ENCODE measurements at places on chromosomes 4 and X. TPM values are rescaled to one million over a fixed set of nuclear protein-coding genes. Genes with fewer than 3 reads are reported as not detected.

The ADH1B gene
- 0.29 TPM for total RNA-seq

The GRID2 gene
- total RNA-seq: 0.69 TPM

The CCKAR gene
- 2.7 TPM for total RNA-seq

The TMSB15C gene
- 15.5 TPM for total RNA-seq

The DNAJB14 gene
- total RNA-seq: 41.7 TPM

The SYAP1 gene
- total RNA-seq: 59.0 TPM

GRCh38 chr4:8332038-8332857 is 62.7 kb downstream of the HTRA3 start:
- peaks cover 4% of the 10 kb centered on the region for H3K4me1 ChIP-seq
- peaks cover 4% of the 10 kb centered on the region for H3K36me3 ChIP-seq
- DNase-seq: no peak

- no peak for DNase-seq
- H3K27me3 ChIP-seq: no peaks in the 10 kb centered on the region
These were observed 521.2 kb downstream of the MID1IP1 start for GRCh38 chrX:39322496-39322895.

GRCh38 chr4:128835498-128836222 is 26.2 kb downstream of the JADE1 start:
- DNase-seq: no peak
- peaks cover 28% of the 10 kb centered on the region for H3K4me1 ChIP-seq
- H3K27me3 ChIP-seq: no peaks in the 10 kb centered on the region
- H3K4me3 ChIP-seq: no peak overlapping the region
- H3K27ac ChIP-seq: no peak overlapping the region

- H3K4me3 ChIP-seq: no peak overlapping the region
- H3K27ac ChIP-seq: no peak overlapping the region
- H3K36me3 ChIP-seq: peaks cover 25% of the 10 kb centered on the region
- H3K27me3 ChIP-seq: no peaks in the 10 kb centered on the region
These were observed 28.2 kb downstream of the ANXA5 start for GRCh38 chr4:121668368-121669162.

GRCh38 chr4:26873391-26874026 is 12.9 kb downstream of the STIM2 start:
- no peak overlapping the region for H3K27ac ChIP-seq
- no peak for DNase-seq
- peaks cover 9% of the 10 kb centered on the region for H3K36me3 ChIP-seq

- peaks cover 37% of the 10 kb centered on the region for H3K4me1 ChIP-seq
- no peak for DNase-seq
- peak overlapping the region; percentile 44 for H3K4me3 ChIP-seq
- peaks cover 4% of the 10 kb centered on the region for H3K27me3 ChIP-seq
- H3K36me3 ChIP-seq: no peaks in the 10 kb centered on the region
These were observed 60.9 kb downstream of the LEF1 start for GRCh38 chr4:108107729-108108382.

DNA sequence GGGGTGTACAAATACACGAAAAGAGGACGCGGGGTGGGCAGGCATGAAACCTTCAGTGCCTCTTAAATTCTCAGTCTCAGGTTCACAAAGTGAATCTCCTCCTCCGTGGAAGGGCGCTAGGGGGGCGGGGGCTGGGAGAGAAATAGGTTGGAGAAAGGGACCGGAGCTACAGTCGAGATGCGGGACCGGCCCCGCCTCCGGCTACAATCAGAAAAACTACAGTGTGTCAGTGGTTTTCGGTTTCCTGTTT is 3.4 kb downstream of the MAML3 start:
- H3K4me3 ChIP-seq: peak overlapping the region; percentile 98
- no peaks in the 10 kb centered on the region for H3K36me3 ChIP-seq
- H3K4me1 ChIP-seq: peaks cover 39% of the 10 kb centered on the region
- no peaks in the 10 kb centered on the region for H3K27me3 ChIP-seq

DNA sequence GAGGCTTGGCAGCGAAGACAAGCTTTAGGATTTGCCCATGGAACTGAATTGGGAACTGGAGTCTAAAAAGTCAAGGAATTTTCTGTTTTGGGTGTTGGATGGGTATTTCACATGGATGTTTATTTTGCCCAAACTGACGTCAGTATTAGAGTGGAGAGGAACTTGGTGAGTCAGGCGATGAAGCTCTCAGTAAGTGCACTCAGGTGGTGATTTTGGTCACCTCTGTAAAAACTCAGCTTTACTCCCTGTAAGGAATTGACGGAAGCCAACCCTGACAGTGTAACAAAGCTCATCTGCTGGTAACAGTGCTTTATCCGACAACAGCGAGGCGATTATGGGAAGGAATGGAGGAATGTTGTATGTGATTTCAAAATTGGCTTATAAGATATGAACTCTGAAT is 77.0 kb upstream of the PGRMC2 start:
- H3K4me1 ChIP-seq: no peaks in the 10 kb centered on the region
- no peak for DNase-seq
- no peak overlapping the region for H3K27ac ChIP-seq
- H3K36me3 ChIP-seq: peaks cover 1% of the 10 kb centered on the region

- no peaks in the 10 kb centered on the region for H3K27me3 ChIP-seq
- no peaks in the 10 kb centered on the region for H3K4me1 ChIP-seq
- H3K4me3 ChIP-seq: no peak overlapping the region
- no peak for DNase-seq
- no peak overlapping the region for H3K27ac ChIP-seq
These were observed 53.1 kb downstream of the FANCB start for GRCh38 chrX:14819769-14820168.

DNA sequence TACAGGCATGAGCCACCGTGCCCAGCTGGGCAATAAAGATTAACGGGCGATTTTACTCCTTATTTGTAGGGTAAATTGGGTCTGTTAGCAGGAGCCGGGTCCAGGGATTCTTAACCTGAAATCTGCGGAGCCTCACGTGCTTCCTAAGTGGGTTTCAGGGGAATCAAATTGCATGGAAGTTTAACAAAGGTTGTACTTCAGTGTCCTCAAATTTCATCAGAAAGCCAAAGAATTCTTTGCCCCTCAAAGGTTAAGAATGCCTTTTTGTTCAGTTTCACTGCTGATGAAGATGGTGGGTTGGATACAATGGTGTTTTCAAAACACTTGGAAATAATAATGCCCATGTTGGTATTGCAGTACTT is 67.9 kb downstream of the AFF1 start:
- H3K36me3 ChIP-seq: peaks cover 2% of the 10 kb centered on the region
- H3K27ac ChIP-seq: no peak overlapping the region
- DNase-seq: no peak
- H3K4me3 ChIP-seq: no peak overlapping the region
- no peaks in the 10 kb centered on the region for H3K27me3 ChIP-seq
- peaks cover 25% of the 10 kb centered on the region for H3K4me1 ChIP-seq

DNA sequence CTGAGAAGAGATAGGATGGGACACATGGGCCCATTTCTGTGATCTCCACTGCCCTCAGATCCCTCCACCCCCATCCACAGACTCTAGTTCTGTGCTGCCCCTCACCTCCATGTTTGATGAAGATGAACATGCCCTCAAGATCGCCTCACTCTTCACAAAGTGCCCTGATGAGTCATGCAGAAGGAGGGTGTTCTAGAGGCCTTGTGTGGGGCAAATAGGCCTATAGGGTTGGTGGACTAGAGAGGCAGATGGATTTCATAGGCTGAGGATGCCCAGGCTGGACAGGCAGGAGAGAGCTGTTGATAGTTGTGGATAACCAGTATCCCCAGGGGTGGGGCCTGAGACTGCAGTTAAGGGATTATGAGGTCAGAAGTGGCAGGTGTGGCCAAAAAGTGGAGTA is at the start of gene CXorf65:
CXorf65 (minus strand) TSS at position 314 of the 400 bp plus-strand sequence; CDS start at position 130, 184 bp downstream.
- H3K27ac ChIP-seq: no peak within 1 kb of the TSS
- H3K4me1 ChIP-seq: peaks cover 35% of the 10 kb centered on the region
- H3K27me3 ChIP-seq: no peaks in the 10 kb centered on the region
- DNase-seq: no peak
- no peak within 1 kb of the TSS for H3K4me3 ChIP-seq

DNA sequence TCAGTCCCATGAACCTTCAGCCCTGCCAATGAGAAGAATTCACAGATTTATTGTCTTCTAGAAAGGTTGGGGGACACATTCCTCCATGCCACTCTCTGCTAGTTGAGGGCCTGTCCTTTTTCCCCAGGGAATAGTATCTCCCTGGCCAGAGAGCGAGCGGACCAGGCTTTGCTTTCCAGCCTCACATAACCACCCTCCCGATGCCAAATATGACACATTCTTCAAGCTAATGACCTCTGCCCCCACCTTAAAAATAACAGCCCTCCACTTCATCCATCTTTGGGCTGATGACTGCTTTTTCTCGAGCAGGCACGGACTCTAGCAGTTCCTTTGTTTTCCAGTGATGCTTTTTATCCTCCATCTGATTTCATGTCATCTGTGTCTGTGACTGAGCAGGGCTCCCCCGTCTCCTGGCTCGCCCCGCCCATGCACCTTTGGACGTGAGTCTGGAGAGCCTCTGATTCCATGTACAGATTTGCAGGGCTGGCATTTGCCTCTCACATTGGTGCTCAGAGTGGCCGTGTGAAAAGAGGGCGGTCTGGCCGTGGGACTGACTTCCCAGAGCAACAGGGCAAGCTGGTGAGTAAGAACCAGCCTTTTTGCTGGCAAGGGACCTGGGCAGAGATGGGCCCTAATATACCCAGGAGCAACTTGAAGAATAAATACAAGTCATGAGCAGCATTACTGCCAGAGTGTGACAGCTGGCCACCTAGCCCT is 279.8 kb downstream of the BCOR start:
- peaks cover 5% of the 10 kb centered on the region for H3K4me1 ChIP-seq
- peaks cover 38% of the 10 kb centered on the region for H3K27me3 ChIP-seq
- no peak overlapping the region for H3K4me3 ChIP-seq
- H3K36me3 ChIP-seq: no peaks in the 10 kb centered on the region
- no peak overlapping the region for H3K27ac ChIP-seq
- no peak for DNase-seq

DNA sequence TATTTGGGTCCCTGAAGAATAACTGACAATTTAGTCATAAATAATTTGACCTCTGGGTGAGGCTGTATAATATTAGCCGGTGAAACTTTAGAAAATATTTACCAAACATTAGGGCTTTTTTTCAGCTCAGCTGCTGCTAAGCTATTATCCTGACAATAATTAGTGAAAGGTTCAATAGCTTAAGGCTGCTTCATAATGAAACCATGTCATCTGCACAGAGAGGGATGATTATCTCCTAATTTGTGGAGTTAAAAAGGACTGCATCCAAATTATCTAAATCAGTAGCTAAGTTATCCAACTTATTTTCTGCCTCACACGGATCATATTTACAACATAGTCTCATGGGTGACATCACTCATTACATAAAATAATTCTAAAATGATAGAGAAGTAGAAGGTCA is 1249.8 kb downstream of the RAPGEF2 start:
- no peaks in the 10 kb centered on the region for H3K4me1 ChIP-seq
- no peaks in the 10 kb centered on the region for H3K27me3 ChIP-seq
- H3K36me3 ChIP-seq: no peaks in the 10 kb centered on the region
- no peak overlapping the region for H3K4me3 ChIP-seq
- H3K27ac ChIP-seq: no peak overlapping the region
- no peak for DNase-seq

- H3K27me3 ChIP-seq: no peaks in the 10 kb centered on the region
- H3K36me3 ChIP-seq: peaks cover 4% of the 10 kb centered on the region
- H3K4me3 ChIP-seq: no peak overlapping the region
- no peak for DNase-seq
- H3K27ac ChIP-seq: no peak overlapping the region
- H3K4me1 ChIP-seq: no peaks in the 10 kb centered on the region
These were observed 101.5 kb downstream of the PDGFC start for GRCh38 chr4:156870131-156870530.

DNA sequence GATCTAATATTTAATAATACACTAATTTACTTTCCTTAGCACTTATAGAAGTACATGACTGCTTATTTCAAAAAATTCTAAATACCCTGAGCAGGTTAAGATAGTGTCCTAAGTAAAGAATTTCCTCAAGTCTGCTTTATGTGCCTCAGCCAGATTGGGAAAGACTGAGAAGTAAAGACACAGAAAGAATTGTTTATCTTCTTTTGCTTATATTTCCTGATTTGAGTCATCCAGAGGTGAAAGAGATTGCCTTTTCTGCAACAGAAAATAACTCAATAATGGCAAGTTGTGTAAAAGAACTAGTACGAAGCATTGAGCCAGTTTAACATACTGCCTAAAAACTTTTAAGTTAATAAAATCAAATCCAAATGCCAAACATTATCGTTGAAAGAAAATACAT is 45.0 kb downstream of the NAF1 start:
- H3K27me3 ChIP-seq: no peaks in the 10 kb centered on the region
- no peak overlapping the region for H3K4me3 ChIP-seq
- no peak for DNase-seq

DNA sequence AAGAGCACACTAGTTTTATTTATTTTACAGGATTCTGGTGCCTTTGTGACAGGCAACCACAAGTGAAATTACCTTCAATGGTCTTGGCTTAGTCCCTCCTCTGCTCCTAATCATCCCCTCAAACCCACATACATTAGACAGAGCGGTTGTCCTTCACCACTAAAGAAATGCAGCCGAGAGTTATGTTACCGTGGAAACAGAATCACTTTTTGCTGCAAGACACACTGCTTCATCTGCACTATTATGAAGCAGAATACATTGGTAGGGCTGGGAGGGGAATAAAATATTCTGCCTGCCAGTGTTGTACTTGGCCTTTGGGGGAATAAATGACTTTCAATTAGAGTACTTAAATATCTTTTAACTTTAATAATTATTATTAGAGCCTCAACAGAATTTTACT is 75.2 kb downstream of the ARHGEF38 start:
- no peak for DNase-seq
- H3K4me3 ChIP-seq: no peak overlapping the region
- no peak overlapping the region for H3K27ac ChIP-seq
- H3K27me3 ChIP-seq: no peaks in the 10 kb centered on the region

All from progenitor cell of endocrine pancreas (in vitro differentiated cells).